Stimulated activated effector memory CD8-positive, alpha-beta T cell treated with anti-CD3 and anti-CD28 coated beads, Interleukin-12 subunit alpha, Interleukin-12 subunit beta, amount 100 ng/mL, for 72 hours (primary cell): ENCODE measurements at places on chromosomes 2 and 18.
A peak's percentile ranks its signal among the peaks of the same experiment; 100 is the strongest.

- no peak for DNase-seq
Observed at GRCh38 chr18:10100941-10101701, 187.3 kb downstream of the VAPA start.

GRCh38 chr18:50606609-50607008 lies 46.7 kb downstream of the MAPK4 start:
- no peak for DNase-seq

DNA sequence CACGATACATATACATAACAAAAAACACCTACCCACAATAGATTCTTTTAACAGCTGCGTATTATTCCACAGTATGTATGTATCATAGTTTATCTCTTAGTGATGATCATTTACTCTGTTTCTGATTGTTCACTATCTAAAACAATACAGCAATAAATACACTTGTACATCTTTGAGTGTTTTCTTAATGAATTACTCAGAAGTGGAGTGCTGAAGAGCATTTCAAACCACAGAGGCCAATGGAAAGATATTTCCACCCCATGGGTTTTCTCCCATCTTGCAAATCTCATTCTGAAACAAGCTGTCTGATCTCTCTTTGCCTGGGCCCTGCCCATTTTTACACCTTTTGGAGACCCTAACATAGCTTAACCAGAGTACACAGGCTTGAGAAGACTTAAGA lies 113.8 kb upstream of the KLF7 start:
- no peak for DNase-seq

DNA sequence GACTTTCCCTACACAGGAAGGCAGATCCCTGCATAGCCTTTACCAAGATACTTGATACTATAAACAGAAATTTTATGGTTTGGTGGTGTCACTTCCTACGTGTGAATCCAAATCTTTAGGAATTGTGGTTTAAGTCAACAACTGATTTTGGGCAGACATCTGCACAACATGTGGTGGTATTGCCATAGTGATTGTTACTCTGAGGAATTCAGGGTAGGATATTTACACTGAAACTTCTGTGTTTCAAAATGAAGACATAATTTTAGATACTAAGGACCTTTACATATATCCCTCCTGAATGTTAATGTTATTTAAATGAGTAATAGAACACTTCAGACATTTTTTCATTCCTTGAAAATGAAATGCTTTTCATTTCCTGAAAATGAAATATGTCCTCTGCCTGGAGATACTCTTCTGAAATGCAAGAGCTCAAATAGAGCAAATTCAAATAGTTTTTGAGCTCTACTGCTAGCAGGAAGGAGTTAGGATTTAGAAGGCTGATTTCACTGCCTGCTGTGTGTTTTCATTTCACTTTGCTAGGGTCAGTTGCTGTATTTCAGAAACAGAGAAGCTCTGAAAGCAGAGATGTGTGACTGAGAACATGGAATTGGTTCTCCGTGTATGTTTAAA lies 77.2 kb downstream of the MDH1 start:
- DNase-seq, result no peak

GRCh38 chr2:77147153-77147552 lies 375.0 kb downstream of the LRRTM4 start:
- DNase-seq, result no peak

- DNase-seq, result no peak
Observed at GRCh38 chr18:67367540-67367939, 149.0 kb downstream of the DSEL start.

DNA sequence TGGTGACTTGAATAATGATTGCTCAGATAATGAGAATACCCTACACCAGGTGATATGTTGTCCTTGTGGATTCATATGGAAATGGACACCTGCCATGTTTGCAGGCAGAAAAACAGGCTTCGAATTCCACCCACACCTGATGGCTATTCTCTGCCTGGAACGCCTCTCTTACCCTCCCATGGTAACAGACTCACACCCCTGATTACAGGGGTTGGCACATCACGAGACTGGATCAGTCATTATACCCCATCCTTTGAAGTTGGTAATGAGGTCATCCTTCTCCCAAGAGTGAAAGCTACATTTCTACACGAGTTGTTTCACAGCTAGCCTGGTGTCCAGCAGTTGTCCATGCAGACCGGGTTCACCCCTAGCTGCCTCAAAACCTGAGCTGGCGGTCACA lies 71.4 kb upstream of the MBOAT2 start:
- no peak for DNase-seq

GRCh38 chr2:61670591-61671501 lies 132.7 kb upstream of the XPO1 start:
- peak; percentile 9 for DNase-seq

DNA sequence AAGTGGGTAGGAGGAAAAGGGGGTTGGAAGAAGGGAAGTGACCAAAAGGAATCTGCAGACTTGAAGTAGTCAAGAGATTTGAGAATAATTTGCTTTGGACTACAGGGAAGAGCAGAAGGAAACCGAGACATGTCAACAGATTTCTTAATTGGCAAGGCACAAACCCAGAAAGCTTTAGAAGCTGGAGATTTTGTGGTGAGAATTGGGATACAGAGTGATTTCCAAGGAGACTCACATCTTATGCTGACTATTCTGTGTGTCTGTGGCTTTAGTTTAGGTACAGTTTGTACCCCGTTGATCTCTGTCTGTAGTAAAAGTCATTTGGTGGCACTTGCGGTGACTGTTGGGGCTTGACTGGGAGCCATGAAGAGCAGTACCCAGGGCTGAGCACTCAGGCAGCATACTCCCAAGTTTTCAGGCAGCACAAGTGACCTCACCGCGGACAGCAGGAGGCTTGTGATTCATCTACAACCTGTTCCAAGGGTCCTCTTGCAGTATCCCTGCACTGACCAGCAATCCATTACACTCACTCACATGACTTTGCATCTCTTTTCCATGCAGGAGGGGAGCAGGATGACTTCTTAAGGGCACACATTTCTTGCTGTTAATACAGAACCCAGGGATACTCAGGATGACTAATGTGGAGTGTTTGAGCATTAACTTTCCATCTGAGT lies 97.1 kb upstream of the TNP1 start:
- no peak for DNase-seq

DNA sequence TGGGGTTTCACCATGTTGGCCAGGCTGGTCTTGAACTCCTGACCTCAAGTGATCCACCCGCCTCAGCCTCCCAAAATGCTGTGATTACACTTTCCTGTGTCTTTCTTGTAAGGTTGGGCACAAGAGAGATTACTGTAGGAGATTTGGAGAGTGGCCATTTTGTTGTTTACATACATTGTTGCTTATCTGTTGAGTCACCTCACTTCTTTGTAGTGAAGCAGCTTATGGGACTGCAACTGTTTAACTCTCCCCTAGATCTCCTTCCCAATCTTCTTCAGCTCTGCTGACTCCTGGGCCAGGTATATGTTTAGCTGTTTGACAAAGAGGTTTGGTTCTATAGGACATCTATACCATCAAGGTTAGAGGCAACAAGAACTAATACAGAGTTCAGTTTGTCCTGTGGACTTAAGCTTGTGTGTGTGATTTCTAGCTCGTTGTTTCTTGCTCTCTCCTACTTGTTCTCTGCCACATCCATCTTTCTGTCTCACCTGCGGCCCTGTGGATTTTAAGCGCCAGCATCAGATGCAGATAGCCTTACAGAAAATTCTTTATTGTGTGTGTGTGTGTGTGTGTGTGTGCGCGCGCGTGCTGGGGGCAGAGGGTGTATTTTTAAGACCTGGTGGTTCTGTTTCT lies 95.4 kb downstream of the HAUS1 start:
- DNase-seq, result no peak

- no peak for DNase-seq
Observed at GRCh38 chr2:152480821-152481399, 145.9 kb downstream of the FMNL2 start.
